ENCODE measurements at places on chromosomes 2 and 18.

DNA sequence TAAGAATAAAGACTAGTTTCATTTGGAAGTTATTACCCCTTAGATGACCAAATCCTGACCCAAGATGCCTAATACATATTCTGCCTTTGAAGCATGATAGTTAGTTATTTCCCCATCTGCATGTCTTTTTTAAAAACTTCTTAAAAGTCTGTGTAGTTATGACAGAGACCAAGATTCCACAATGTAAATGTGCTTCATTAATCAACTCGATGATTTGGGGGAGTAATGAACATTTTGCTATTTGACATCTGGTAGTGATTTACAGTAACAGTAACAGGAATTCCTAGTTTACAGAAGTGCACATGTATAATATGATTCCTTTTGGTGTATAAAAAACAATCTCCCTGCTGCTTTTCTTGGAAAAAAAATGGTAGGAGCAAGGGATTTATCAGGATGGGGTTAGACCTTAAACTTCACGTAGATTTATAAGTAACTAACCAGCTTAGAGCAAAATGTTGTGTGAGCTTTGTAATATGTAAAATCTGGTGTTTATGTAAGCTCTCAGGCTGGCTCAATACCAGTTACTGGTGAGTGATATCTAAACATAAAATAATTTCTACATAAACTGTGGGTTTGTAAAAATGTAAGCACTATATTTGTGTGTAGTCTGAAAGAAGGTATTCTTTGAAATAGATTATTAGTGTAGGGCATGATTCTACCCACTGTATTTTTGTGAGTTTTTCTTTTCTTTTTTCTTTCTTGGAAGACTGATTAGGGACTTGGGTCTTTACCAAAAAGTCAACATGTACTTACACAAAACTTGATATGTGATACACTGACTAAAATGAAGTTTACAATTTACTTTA lies 641.6 kb downstream of the EPHA4 start:
- no peak for DNase-seq

DNA sequence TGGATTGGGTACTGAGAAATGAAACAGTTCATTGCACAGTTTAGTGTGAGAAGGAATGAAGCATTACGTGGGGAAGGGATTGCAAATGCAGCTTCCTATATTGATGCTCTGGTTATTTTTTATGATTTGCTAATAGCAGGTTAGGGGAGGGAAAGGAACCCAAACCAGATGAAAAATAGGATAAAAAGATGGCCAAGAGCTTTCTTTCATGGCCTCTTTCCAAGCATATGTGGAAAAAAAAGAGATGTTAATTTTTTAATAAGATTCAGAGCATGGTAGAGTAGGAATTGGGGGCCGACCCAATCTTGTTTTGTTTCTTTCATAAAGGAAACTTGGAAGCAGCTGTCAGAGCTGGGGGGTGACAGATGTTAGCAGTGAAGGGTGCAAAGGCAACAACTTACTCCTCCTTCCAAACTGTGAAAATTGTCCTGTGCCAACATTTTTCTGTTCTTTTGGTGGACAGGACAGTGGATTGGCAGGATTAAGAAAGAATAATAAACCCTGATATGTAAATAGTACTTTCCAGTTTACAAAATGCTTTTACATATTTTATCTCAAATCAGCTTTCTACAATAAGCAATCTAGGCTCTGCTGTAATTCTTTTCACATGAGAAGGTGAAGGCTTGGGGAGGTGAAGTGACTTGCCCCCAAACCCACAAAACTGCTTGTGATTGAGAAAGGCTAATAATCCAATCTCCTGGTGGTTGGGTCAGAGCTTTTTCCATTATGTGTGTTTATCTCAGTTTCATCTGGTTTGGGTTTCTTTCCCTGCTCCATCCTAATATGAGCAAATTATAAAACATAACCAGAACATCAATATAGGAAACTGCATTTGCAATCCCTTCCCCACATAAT lies 270.1 kb downstream of the ETAA1 start:
- no peak for DNase-seq

DNA sequence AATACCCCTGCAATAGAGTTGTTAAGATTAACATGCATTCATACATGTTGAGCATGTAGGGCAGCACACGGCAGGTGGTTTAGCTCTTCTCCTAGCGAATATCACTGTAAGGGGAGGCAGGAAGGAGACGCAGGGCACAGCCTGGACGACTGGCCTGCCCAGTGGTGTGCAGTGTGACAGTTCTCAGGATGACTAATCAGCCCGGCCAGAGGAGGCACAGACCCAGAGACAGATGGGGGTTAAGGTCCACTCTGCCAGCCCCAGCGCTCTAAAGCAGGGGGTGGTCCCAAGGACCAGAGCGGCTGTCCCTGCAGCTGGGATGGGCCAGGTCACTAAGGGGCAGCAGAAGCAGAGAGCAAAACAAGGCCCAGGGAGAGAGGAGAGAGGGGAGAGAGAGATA lies 63.7 kb downstream of the RNF152 start:
- no peak for DNase-seq

- DNase-seq: no peak
Observed at GRCh38 chr2:219060821-219061791, at the start of gene IHH. Gene IHH (minus strand): TSS chr2:219060921. CDS start chr2:219060467, 454 bp downstream.

DNA sequence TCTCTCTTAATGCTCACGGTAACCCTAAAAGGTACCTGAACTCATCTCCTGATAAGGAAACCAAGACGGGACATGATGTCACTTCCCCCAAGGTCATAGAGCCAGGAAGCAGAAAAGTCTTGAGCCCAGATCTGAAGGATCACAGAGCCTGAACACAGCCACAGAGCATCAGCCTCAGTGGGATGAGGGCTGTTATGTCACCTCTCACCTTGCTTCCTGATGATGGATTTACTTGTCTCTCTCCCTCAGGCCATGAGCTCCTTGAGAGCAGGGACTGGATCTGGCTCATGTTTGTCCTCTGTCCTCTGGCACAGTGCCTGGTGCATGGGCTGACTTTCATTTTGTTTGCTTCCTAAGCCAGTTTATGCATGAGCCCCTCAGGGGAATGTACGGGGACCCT lies 54.2 kb downstream of the SERTAD2 start:
- no peak for DNase-seq

GRCh38 chr2:207802650-207803049 lies 32.9 kb upstream of the FZD5 start:
- no peak for DNase-seq

DNA sequence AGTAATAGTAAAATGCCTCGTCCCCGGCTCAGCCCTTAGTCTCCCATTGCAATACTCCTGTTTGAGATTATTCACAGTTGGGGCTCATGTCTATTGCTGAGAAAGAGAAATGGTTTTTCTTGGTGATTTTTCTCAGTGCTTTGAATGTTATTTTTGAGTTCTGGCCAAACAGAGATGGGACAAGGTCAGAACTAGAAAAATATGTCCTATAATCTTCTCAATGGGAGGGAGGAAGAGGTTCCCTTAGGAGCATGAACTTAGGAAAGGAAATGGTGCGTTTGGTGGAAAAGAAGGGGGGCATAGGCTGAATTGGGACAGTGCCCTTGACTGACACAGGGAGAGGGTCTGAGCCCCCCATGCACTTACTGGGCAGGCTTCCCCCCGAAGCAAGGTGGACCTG lies 133.8 kb downstream of the AGAP1 start:
- no peak for DNase-seq

DNA sequence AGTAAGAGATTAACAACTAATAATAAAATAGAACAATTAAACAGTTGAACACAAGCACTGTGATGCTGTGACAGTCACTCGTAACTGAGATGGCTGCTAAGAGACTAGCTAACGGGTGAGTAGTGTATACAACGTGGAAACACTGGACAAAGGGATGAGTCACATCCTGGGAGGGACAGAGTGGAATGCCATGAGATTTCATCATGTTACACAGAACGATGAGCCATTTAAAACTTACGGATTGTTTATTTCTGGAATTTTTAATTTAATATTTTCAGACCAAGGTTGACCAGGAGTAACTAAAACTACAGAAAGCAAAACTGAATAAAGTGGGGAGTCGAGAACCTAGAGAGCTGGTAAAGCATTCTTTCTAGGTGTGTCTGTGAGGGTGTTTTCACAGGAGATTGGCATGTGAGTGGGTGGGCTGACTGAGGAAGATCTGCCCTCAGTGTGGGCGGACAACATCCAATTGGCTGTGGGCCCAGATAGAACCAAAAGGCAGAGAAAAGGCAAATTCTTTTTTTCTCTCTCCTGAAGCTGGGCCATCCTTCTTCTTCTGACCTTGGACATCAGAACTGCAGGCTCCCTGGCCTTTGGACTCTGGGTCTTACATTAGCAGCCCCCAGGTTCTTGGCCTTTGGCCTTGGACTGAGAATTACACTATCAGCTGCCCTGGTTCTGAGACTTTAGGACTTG lies 14.6 kb downstream of the TMSB10 start:
- no peak for DNase-seq

GRCh38 chr2:46885376-46885775 lies 30.2 kb downstream of the MCFD2 start:
- DNase-seq: no peak

DNA sequence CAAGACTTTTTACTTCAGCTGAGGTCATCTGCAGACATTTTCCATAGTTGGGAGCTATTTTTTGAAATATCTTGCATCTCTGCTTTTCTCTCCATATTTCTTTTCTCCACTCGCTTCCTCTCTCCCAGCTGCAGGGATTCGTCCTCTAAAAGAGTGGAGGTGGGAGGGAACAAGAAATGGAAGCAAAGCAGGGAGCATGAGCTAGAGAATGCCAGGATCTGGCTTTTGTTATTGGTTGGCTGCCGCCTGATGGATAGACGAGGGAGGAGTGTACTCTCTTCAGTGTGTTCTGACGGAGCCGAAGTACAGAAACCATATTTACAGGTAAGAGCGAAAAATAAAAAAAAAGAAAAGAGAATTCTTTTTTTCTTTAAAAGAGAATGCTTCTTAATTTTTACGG lies at the start of gene CSRNP3:
TSS of gene CSRNP3 (plus strand) at position 282 of the 400 bp plus-strand sequence. CDS start 125,368 bp downstream, outside the sequence.
- no peak for DNase-seq

- no peak for DNase-seq
Observed at GRCh38 chr2:212284166-212284565, 254.4 kb downstream of the ERBB4 start.

GRCh38 chr2:205166745-205167144 lies 515.6 kb upstream of the NRP2 start:
- no peak for DNase-seq

DNA sequence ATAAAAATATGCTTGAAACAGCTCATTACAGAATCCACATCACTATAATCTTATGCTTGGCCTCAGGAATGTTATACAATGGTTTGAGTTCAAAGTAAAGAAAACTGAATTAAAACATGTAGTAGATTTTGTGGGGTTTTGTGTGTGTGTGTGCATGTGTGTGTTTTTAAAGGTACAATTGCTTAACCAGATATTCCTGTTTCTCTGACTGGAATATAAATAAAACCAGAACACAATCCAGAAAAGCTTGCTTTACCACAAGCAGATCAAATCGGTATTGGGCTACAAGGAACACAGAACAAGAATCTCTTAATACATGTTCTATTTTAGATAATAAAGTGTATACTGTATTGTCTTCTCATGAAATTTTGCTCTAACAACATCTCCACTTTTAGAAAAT lies 110.0 kb downstream of the TMEM247 start:
- DNase-seq: no peak

DNA sequence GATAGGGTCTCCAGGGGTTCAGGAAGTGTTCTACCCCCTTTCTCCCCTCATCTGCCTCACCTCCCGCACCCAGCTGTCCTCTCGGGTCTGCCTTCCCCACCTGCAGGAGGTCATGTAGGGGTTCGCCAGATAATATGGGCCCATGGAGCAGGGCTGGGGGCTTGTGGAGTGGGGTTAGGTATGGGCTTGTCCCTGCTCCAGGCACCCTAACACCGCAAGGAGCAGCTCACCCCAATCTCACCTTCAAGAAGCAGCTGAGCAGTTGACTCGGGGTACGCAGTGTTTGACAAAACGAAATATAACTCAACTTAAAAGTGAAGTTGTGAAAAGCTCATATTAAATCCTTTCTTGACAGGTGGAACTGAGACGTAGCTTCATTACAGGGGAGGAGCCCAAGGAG lies 99.6 kb downstream of the CTIF start:
- no peak for DNase-seq

- no peak for DNase-seq
Observed at GRCh38 chr18:50313031-50313607, 25.6 kb upstream of the CXXC1 start.

GRCh38 chr2:46559261-46559660 lies 79.9 kb downstream of the TMEM247 start:
- no peak for DNase-seq

- DNase-seq: no peak
Observed at GRCh38 chr2:230589025-230589424, 123.6 kb upstream of the CAB39 start.

DNA sequence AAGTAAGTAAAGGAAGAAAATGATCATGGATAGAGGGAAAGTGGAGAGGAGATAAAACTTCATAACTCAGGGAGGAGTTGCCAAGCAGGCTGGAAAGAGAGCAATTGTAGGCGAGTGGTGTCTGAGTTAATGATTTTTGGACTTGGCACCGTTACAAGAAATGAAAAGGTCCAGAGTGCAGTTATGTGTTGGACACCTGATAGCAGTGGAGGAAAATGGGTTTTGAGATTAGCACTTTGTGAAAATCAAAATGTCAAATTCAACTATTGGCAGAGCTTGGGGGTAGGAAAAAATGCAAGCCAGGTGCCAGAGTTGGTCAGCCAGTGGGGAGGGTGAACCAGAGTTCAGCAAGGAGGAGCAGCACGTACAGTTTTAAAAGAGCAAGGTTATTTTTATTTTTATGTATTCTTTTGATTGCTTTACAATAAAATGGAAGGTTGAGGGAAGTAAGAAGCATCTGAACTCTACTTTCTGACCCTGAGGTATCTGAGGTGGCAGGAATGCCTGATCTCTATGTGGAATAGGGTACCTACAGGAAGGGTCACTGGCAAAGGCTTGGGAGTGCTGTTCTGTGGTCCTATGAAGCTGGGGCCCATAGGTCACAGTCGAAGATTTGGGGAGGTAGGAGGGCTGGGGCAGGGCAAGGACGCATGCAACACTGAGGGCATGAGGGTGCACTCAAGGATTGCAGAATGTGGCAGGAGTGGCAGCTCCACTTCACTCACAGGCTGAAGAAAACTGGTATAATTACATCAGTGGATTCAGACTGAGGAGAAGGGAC lies 127.5 kb downstream of the CD8B2 start:
- no peak for DNase-seq

DNA sequence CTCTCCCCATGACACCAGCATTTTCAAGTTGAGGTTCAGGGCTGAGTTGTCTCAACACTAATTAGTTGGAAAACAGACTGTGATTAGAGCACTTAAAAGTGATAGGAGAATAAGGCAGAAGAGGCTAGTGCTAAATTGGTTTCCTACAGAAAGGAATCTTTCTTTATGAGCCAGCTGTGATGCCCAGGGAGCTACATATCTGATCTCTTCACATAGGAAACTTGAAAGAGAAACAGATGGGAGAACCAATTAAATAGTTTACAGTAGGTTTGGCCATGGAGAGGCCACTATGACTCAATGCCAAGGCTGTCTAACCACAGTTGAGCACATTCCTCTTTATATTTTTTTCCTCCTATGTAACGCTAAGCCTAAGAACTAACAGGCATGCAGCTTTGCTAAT lies 418.3 kb upstream of the CYRIA start:
- DNase-seq: no peak

DNA sequence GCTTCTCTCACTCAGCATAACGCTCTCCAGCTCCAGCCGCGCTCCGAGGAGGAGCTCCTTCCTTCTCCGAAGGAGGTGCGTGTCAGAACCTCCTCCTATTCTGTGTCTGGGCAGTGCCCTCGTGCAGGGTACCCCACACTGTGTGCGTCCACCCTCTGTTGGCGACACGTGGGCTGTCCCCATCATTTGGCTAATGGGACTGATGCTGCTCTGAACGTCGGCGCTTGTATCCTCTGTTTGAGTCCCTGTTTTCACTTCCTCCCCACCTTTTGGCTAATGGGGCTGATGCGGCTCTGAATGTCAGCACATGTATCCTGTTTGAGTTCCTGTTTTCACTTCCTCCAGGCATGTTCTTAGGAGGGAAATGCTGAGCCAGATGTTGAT lies 22.2 kb downstream of the KCNG2 start:
- DNase-seq: no peak

All from stimulated activated CD4-positive, alpha-beta T cell treated with anti-CD3 and anti-CD28 coated beads, Interleukin-15, amount 100 ng/mL, for 48 hours (primary cell).